PC-9 (cell line): ENCODE measurements at places on chromosomes 2 and 18. TPM values are rescaled to one million over a fixed set of nuclear protein-coding genes. Genes with fewer than 3 reads are reported as not detected.

DNA sequence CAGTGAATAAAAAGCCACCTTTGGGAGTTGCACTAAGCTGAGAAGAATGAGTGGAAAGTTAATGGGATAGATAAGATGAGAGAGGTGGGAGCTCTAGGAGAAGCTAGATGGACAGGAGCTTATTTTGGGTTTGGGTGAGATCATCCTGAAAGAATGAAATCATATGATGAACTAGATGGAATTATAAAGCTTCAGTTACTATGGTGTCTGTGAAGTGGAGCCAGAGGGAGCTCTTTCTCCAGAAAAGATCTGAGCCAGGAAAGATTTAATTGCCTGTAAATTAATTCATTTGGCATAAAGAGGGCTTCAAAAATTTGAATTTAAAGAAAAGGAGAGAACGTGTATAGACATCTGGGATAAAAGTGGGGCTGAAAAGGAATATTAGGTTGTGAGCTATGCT, 10.3 kb downstream of the DNAH6 start:
- DNase-seq = no peak

DNA sequence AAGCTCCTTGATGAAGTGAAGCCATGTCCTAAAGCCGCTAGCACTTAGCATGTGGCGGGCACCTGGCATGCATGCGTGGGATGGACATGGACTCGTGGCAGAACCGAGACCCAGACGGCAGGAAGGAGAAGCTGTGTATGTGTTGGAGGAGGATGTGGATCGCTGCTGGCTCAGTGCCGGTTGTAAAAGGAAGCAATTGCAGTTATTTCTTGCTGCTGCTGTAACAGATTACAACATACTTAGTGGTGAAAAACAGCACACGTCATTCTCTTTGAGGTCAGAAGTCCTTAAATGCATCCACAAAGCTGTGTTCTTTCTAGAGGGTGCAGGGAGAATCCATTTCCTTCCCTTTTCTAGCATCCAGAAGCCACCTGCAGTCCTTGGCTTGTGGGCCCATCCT, 74.6 kb downstream of the AGAP1 start:
- peak; percentile 50 for DNase-seq

DNA sequence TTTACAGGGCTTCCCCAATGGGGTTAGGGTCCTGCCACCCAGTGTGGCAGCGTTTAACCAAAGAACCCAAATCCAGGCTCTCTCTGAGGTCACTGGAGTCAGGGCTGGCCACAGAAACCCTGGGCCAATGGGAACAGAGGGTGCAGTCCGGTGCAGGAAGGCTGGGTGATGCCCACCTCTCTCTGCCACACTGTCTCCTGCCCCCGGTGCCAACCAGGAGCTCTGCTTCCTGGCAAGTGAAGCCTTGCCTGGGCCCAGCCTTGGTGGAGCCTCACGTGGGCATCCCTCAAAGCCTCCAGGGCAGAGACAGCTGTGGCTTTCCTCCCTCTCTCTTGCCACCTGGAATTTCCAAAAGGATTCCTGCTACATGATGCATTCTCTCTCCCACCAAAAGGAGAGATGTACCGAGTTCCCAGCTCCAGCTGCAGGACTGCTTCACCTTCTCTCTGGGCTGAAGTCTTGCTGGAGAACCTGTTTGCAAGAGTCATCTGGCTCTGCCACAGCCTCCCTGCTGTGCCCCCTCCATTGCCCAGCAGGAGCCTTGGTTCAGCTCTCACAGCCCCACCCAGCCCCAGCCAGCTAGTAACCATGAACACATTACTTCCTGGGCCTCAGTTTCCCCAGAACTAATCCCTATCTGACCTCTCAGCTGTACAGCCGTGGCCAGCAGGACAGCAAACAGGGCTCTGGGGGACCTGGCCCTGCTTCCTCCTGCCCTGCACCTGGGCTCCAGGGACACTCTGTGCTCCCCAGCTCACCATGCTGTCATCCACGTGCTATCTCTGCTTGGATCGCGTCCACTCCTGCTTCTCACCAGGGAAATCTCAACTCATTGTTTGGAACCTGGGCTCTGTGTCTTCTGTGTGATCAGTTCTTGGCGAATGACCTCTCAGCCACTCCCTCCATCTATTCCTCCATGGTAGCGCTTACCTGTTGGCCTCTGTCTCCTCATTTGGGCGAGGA, 43.4 kb downstream of the KCNF1 start:
- DNase-seq = peak; percentile 49

The TBR1 gene
- not detected in 2 replicates for total RNA-seq

The AQP12B gene
- not detected in 2 replicates for total RNA-seq

DNA sequence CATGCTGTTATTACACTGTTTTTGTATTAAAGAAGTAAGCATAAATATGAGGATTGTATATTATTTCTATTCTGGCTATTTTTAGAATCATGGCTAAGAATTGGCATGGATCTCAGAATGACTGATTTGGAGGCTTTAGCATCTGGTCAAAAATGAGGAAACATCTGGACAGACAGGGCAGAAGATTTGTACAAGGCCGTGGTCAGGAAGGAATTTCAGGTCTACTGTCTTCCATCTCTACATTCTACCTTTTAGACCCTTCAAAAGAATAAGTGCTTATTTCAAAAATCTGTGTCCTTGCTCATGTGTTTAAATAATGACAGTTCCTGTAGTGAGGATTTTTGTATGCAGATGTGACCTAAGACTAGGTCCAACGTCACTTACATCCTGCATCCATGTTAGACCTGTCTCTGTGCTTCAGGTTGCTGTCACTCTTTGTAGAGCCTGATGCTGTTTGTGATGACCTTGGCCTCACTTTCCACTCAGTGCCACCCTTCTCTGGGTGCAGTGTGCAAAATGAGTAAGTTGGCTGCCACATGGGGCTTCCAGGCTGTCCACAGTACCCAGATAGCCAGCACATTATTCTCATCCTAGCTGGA, 54.7 kb upstream of the B3GNT2 start:
- DNase-seq = no peak

The ALLC gene
- total RNA-seq = not detected in 2 replicates

DNA sequence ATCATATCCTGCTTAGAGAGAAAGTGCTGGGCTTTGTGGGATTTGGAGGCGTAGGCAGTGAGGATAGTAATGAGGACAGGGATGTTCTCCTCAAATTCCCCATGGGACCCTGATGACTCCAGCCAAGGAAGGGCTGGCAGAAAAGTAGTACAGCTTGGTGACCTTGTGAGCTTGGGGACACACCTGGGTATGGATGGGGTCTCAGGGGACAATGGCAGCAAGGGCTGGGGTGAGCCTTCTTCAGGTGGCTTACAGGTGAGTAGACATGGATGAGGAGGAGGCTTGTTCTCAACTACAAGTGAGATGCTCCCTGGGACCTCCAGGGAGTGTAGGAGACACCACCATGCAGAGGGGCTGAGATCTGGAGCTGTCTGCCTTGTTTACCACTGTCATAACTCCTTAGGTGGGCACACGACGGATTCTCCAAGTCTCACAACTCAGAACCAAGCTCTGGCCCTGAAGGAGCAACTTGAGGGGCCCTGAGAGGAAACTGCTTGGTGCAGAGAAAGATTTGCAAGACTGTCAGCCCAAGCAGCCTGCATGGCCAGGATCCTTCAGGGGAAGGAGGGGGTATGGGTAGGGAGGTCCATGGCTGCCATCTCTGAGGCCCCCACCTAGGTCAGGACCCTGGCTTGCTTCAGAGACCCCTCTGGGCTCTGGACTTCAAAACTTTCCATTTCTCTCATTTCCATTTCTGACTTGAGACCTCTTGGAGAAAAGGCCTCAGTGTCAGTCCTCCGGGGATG, 262.8 kb downstream of the DYSF start:
- no peak for DNase-seq

The TUBA4B gene
- not detected in 2 replicates for total RNA-seq

DNA sequence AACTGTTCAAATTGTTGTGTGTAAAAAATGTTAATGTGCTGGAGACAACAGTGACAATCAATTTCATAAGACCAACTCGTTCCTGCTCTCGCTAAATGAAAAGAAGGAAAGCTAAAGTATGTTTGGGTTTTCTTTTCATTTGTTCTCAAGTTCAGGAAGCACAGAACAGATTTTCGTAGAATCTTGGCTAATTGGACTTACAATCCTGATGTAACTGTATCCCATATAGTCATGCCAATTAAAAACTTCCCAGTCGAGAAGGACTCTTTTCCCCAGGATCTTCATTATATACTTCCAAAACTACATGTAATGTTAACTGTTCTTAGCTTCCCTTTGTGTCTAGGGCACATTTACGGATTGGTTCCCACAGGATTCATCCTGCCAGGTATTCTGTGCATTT, 135.4 kb upstream of the ITGB6 start:
- DNase-seq = no peak

The CFAP221 gene
- not detected in 2 replicates for total RNA-seq

The ADRA2B gene
- 0.26 and 0.55 TPM in 2 replicates for total RNA-seq

GRCh38 chr2:43708891-43709290, 32.7 kb upstream of the C1GALT1C1L start:
- no peak for DNase-seq

The AOX1 gene
- total RNA-seq = 4.1 and 5.1 TPM in 2 replicates

DNA sequence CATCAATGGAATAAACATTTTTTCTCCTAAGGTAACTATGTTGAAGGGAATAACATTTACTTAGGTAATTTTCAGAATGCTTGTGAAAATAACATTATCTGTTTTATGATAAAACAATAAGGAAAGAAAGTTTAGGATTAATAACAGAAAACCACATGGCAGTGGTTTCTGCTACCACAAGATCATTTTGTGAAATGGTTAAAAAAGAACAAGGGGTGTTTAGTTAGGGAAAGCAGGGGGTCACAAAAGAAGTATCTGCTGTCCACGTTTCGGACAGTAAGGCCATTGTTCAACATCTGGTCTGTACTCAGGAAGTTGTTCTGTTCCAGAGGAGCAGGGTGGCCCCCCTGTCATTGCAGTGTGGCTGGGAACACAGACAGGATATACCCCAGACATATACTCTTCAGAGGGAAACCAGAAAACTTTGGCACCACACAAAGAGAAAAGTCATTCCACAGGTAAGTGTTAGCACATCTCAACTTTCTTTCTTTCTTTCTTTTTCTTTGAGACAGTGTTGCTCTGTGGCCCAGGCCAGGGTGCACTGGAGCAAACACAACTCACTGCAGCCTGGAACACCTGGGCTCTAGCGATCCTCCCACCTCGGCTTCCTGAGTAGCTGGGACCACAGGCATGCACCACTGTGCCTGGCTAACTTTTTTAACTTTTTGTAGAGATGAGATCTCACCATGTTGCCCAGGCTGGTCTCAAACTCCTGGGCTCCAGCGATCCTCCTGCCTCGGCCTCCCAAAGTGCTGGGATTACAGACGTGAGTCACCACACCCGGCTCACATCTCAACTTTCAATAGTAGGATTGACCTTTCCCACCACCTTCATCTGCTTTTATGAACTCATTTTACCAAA, 14.8 kb upstream of the ARL5A start:
- no peak for DNase-seq

DNA sequence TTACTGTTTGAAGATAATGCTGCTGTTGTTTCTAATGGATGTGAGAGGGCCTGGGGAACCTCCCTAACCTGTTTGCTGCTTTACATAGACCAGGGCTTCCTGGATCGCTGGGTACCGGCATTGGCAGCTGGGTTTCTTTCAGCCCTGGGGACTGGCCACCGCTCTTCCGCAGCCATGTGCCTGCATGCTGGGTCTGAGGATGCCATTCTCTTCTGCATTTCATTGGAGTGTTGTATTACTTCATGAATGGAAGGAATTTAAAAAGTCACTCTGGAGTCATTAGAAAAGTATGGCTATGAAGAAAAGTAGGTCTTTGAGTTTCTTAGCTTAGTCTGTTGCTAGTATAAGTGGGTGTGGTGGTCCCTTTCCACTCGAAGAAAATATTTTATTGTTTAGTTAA, 107.3 kb upstream of the MGAT5 start:
- DNase-seq = peak; percentile 59
